ENCODE measurements at places on chromosomes 2 and 18.

DNA sequence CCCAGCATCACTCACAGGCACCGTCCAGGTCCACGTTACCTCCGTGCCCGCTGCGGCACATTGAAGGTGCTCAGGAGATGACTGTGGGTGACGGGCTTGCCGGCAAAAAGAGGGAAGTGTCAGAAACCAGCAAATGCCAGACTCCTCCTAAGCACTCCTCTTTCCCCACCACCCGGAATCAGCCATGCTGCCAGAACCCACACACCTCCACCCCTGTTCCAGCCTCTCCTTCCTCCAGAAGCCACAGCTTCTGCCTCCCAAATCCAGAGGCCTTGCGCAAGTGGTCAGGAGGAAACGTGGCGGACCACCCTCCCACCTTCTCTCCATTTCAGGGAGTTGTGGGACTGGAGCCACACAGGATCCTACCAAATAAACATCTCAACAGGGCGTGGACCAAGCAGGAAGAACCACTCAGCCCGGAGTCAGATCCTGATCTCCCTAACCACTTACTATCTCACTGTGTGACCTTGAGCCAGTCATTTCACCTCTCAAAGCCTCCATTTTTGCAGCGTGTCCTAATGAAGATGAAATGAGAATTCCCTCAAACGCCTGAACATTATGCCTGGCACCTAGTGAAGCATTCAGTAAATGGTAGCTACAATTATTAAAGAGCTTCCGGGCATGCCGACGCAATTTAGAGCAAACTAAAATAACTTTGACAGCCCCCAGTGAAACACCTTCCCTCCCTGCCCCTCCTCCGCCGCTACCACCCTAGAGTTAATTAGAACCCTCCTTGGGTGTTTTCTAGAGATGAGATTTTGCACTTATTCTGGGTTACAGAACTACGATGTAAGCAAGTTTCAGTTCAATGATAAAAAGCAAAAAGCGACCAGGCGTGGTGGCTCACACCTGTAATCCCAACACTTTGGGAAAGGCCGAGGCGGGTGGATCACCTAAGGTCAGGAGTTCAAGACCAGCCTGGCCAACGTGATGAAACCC, 32.9 kb downstream of the SMAD7 start:
- DNase-seq: peak; percentile 77

DNA sequence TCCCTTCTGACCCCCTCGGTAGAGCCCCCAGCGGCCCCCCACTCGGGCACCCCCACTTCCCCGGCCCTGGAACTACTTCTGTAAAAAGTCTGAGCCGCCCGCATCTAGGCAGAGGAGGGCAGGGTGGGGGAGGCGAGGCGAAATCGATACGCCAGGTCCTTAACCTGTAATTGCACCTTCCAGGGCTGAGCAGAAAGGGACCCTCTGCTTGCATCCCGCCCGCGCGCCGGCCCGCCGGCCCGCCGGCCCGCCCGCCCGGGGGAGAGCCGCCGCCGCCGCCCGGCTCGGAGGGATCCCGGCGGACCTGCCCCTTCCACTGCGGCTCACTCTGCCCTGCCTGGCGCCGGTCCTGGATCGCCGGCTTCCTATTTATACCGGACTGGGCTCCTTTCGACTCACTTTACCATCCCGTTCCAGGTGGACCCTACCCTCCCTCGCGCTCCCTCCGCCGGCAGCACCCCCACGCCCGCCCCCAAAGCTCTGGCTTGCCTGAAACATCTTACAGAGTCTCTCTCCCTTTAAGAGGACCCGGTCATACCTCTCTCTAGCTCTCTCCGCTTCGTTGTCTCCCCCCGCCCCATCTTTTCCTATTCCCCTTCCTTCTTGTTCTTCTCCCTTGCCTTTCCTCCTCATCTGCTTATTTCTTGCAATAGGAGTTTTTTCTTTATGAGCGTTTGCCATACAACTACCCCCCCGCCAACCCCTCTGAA, 797 bp downstream of the KLHL14 start:
- no peak for DNase-seq

DNA sequence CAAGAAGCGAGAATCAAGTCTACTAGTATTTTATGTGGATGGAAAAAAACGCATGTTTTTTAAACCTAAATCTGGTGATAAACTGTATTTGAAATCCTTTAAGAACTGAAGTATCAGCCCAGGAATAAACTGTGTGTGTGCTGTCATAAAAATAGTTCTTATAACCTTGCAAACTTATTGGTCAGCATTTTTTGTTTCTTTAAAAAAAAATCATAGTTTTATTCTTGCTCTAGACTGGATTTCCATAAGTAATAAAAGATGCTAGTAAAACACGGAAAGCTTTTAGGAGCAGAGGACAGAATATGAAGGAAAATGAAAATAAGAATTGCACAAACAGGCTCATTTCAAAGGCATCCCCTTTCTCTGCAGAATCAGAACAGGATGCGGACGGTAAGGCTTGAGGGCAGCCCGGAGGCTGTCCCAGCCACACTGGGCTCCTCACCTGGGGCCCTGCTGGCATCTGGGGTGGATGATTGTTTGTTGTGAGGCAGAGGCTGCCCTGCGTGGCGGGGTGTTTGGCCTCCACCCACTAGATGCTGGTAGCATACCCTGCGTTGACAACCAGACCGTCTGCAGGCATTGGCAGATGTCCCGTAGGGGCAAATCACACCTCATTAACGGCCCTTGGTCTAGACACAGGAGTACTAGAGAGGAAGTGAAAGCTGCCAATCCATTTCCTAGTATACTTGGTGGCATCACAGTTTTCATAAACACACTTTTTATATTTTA, 52.5 kb downstream of the MBP start:
- DNase-seq: no peak

GRCh38 chr2:25198209-25198525, 29.8 kb upstream of the POMC start:
- DNase-seq: no peak

DNA sequence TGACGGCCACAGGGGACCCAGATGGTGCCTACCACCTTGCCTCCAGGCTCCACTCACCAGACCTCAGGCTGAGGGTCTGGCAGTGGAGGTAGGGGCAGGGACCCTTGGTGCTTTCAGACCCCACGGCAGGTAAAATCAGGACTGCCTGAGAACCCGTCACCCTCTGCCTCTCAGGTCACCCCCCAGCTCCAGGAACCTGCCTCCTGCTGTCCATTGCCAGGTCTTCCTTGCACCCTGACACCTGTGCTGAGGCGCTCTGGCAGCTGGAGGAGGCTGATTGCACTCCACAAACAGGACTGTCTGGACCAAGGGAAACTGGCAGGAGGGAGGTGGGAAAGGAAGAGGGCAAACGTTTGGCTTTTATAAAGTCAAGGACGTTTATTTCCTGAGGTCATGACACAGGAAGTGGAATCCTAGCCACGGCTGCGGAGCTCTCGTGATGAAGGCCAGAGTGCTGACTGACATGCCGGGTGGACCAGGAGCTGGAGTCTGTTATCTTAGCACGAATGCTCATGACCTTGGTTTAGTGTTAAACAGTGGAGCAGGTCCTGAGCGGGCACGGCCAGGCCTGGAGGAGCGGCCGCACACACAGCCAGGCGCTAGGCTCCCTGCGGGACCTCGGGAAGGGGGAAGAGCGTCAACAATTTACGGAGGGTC, 40.5 kb downstream of the ANO7 start:
- DNase-seq: no peak

Measured in HL-60 (cell line).